ENCODE measurements at places on chromosomes 1 and 21.
A peak's percentile ranks its signal among the peaks of the same experiment; 100 is the strongest.

- no peak for DNase-seq
These were observed 10.2 kb upstream of the TOMM20 start for GRCh38 chr1:235138821-235139220.

- peak; percentile 10 for DNase-seq
These were observed 107.5 kb downstream of the CHRM3 start for GRCh38 chr1:239493811-239494414.

DNA sequence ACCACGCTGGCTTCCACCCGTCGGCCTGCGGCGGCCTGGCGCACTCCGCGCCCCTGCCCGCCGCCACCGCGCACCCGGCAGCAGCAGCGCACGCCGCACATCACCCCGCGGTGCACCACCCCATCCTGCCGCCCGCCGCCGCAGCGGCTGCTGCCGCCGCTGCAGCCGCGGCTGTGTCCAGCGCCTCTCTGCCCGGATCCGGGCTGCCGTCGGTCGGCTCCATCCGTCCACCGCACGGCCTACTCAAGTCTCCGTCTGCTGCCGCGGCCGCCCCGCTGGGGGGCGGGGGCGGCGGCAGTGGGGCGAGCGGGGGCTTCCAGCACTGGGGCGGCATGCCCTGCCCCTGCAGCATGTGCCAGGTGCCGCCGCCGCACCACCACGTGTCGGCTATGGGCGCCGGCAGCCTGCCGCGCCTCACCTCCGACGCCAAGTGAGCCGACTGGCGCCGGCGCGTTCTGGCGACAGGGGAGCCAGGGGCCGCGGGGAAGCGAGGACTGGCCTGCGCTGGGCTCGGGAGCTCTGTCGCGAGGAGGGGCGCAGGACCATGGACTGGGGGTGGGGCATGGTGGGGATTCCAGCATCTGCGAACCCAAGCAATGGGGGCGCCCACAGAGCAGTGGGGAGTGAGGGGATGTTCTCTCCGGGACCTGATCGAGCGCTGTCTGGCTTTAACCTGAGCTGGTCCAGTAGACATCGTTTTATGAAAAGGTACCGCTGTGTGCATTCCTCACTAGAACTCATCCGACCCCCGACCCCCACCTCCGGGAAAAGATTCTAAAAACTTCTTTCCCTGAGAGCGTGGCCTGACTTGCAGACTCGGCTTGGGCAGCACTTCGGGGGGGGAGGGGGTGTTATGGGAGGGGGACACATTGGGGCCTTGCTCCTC lies 1.9 kb downstream of the OLIG2 start:
- DNase-seq = no peak

DNA sequence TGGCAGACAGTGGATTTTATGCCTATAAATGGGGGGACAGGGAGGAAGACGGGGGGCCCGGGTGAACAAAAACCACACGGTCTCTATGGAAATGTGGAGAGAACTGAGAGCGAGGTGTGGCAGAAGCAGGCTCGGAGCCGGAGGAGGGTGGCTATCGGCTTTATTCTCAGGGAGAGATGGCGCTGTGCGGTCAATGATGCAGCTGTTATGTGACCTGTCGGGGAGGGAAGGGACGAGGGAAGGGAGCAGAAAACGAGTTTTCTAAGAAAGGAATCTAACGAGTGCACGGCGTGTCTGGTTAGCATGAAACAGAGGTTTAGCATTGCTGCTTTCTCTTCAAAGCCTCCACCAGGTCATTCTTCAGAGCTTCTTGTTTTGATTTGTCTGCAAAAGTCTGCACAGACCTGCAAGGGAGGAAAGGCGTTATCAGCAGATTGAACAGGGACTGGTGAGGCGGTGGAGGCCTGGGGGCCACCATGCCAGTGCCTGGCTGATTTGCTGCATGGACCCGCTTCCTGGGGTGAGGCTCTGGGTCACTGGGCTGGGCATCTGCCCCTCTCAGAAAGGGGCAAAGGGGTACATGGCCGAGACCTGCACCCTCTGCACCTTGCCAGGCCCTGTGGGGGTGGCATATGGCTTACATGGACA lies 27.2 kb downstream of the SLC66A1 start:
- DNase-seq = no peak

DNA sequence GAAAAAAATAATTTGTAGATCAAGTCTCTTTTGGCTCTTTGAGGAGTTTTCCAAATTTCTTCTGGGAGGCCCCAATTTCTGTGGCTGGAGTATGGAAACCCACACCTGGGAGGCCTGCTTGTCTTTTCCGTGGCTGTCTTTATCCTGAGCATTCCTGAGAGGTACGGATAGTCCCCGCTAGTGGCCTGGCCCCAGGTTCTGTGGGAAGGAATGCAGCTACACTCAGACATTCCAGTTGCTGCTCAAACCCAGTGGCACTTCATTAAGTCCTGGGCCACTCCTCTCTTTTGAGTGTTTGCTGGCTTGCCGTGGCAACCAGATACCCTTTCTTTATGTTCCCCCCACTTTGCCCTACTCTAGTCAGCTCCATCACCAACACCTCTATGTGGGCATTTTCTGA lies 310.4 kb downstream of the ASTN1 start:
- no peak for DNase-seq

GRCh38 chr1:53942127-53942957 lies 3.2 kb downstream of the IFT25 start:
- DNase-seq = no peak

- DNase-seq = no peak
These were observed 12.1 kb downstream of the FCRL5 start for GRCh38 chr1:157540160-157540748.

DNA sequence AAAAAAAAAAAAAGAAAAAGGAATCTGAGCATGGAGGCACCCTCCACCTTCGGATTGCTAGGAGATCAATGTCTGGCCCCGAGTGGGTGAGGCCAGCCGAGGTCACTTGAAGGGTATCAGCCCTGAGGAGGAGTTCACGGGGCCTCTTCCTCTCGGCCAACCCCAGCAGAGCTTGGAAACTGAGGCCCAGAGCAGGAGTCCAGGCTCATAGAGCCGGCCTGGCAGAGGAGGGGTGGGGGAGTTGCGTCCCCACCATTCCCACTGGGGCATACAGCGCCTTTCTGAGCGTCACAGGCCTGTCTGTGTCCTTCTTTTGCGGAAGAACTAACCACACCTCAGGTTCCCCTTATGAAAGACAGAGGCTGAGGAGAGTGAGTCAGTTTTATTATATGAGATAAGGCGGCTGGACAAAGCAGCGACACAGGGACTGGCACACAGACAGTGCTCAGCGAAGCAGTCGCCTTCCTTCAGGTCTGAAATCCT lies 17.1 kb upstream of the EPHA2 start:
- DNase-seq = peak; percentile 57

GRCh38 chr1:23809751-23810171 lies 9.2 kb upstream of the GALE start:
- DNase-seq = no peak

- DNase-seq = no peak
These were observed 55.7 kb downstream of the ADGRL4 start for GRCh38 chr1:78950826-78951225.

GRCh38 chr1:210250665-210250997 lies 18.0 kb downstream of the SERTAD4 start:
- DNase-seq = no peak

GRCh38 chr1:244160455-244161235 lies 109.6 kb downstream of the ZBTB18 start:
- no peak for DNase-seq

DNA sequence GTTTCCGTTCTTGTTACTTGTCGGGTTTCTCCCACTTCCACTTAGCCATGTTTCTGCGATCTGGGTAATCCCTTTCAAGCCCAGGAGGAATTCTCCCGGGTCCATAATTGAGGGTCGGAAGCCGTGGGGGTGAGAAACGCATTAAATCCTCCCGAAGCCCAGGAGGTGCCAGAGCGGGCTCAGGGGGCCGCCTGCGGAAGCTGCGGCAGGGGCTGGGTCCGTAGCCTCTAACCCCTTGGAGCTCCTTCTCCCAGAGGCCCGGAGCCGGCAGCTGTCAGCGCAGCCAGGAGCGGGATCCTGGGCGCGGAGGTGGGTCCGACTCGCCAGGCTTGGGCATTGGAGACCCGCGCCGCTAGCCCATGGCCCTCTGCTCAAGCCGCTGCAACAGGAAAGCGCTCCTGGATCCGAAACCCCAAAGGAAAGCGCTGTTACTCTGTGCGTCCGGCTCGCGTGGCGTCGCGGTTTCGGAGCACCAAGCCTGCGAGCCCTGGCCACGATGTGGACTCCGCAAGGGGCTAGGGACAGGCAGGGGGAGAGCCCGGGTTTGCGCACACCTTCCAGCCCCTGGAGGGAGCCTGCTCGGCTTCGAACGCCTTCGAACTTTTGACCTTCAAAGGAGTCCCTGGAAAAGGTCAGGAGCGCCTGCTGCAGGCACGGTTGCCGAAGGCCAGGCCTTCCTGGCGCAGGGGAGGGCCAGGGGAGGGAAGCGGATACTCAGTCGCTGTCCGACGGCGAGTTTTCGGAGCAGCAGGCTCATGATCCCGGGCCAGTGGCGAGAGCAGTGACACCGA lies 1.7 kb upstream of the SIM2 start:
- DNase-seq = no peak

DNA sequence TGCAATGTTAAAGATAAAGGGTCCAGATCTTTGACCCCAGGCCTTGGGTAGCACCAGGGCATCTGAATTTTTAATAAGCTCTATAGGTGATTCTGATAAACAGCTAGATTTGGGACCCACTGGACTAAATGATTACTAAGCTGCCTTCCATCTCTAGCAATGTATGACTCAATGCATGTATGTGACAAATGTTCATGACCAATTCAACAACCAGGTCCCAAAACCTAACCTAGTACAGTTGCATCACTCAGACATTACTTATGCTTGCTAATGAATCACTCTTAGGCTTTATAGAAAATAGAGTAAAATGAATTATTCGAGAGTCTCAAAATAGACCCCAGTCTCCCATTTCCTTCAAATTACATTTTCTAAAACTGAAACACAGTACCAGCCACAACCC lies 35.5 kb downstream of the RCAN1 start:
- DNase-seq = peak; percentile 63

- DNase-seq = no peak
These were observed 26.1 kb downstream of the ACOT7 start for GRCh38 chr1:6367381-6368012.

DNA sequence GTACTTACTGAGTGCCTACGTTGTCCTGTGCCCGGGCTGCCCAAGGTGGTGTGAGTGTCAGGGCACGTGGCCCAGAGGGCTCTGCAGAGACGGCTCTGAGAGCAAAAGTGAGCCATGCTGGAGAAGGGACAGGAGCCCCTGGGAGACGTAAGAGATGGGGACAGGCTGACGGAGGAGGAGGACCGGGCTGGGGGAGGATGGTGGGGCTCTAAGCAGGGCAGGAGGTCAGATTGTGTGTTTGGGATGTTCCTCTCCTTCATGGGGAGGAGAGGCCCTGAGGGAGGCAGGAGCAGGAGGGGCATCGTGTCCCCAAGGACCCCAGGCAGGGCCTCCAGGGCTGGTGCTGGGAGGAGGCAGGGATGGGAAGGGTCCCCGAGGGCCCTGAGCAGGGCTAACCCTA lies 158.9 kb downstream of the PCBP3 start:
- no peak for DNase-seq

DNA sequence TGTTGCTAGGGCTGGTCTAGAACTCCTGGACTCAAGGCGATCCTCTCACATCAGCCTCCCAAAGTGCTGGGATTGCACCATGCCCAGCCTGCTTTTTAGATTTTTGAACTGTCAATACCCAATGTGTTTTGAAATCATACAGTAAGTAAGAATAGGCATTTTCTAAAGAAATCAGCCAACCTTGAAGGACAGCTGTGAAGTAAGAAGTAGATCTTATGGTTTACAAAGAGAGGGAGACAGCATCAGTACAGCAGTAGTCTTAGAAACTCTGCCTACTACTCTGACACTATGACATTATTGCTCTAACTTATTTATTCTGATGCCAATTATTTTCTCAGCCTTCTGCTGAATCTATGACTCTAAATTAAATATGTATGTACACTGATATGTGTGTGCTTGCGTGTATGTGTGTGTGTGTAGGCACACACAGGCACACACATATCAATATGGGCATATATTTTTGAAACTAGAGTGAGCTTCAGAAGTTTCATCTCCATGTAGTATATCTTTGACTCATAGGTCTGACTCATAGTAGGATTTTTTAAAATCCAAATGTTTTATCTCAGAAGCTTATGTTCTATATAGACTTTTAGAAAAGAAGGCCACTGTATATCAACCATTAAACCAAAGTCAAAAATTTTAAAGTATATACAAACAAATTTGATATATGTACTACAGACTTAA lies 140.4 kb downstream of the COL24A1 start:
- no peak for DNase-seq

DNA sequence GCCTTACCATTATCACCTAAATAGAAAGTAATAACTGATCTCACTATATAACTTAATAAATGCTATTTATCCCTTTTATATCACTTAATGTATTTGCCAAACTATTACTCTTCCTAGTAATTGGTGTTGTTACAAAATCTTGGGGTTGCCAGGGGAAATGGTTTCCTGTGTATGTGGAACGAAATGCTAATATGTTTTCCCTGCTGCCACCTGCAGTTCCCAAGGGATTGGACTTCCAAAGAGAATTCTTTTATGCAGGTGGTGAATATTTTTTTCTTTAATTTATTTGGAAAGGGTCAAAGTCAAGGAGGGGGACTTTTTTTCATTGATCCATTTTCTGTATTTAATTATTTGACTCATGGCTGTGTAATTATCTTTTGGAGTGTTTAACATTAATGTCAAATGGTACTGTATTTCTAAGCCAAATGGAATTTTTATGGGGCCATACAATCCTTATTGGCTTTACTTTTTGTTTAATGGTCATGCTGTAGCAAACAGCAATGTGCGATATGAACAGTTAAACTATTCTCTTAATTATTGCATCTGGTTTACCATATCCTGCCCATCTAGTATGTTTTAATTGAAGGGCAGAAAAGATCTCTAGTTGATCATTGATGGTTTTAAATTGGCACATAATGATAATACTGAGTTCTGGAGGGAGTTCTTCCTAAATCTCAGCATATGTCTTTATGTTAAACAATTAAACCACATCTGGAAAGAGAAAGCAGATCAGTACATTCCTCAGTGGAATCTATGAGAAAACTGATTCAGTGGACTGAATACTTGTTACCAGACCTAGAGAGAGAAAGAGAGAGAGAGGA lies 486.3 kb downstream of the TTLL7 start:
- DNase-seq = no peak

DNA sequence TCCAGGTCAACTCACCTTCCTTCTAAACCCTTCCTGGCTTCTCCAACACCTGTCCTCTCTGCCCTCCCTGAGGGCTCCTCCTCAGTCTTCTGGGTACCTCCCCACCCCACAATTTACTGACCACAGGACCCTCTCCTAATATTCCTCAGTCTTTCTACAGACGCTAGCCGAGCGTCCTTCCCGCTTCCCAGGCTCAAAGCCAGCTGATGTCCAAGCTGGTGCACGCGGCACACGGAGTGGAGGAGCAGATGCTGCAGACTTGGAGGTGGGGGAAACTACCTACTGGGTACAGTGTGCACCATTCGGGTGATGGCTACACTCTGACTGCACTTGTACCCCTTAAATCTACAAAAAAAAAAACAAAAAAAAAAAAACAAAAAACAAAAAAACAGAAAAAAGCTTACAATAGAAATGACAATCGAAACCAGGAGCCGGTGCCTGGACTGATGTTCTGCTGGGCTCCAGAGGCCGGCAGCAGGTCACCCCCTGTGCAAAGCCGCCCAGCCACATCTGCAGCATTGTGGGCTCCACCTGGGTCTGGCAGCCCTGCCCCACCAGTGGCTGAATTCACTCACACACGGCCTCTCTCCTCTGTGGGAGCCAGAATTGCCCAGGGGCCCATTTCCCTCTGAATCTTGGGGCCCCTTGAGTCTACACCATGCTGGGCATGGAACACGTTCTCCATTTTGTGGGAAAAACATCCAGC lies 7.0 kb downstream of the TRIM11 start:
- no peak for DNase-seq

- no peak for DNase-seq
These were observed 111.2 kb downstream of the FASLG start for GRCh38 chr1:172770071-172770470.
